A549 treated with ZK216348 at 1 μM for 4 hours (cell line): ENCODE measurements at places on chromosomes 16 and 17. TPM values are rescaled to one million over a fixed set of nuclear protein-coding genes. Genes with fewer than 3 reads are reported as not detected.

Gene SGCA
- total RNA-seq: 0.95 to 1.6 TPM (median 1.2 TPM) in 5 replicates

Gene MRC2
- total RNA-seq: 25.8 to 66.0 TPM (median 53.9 TPM) in 5 replicates

Gene SLC2A4
- total RNA-seq: 0.20 to 0.42 TPM (median 0.27 TPM) in 5 replicates

Gene KRTAP3-1
- total RNA-seq: not detected in 5 replicates

Gene KRT33A
- total RNA-seq: not detected in 5 replicates

Gene KRTAP4-4
- total RNA-seq: not detected in 5 replicates

Gene CCDC200
- total RNA-seq: not detected in 5 replicates

Gene ZNF385C
- total RNA-seq: 0.19 to 0.44 TPM (median 0.22 TPM) in 4 of 5 replicates, not detected in the other

Gene CES3
- total RNA-seq: 1.7 to 4.1 TPM (median 2.0 TPM) in 5 replicates

Gene NHLRC4
- 0.14 to 0.32 TPM (median 0.19 TPM) in 5 replicates for total RNA-seq

Gene PRAC1
- not detected in 5 replicates for total RNA-seq

Gene C1QL1
- 13.1 to 36.0 TPM (median 31.1 TPM) in 5 replicates for total RNA-seq

Gene BIRC5
- total RNA-seq: 93.1 to 109 TPM (median 98.8 TPM) in 5 replicates

Gene MILR1
- 1.2 to 2.8 TPM (median 1.6 TPM) in 5 replicates for total RNA-seq

Gene TNS4
- total RNA-seq: 170 to 273 TPM (median 226 TPM) in 5 replicates

Gene ZMYND15
- total RNA-seq: 0.41 to 0.65 TPM (median 0.52 TPM) in 5 replicates

Gene EMC6
- total RNA-seq: 114 to 166 TPM (median 151 TPM) in 5 replicates

Gene UMOD
- not detected in 5 replicates for total RNA-seq

Gene SYNGR2
- total RNA-seq: 103 to 201 TPM (median 187 TPM) in 5 replicates

Gene OR1F1
- 0.32 to 0.76 TPM (median 0.41 TPM) in 5 replicates for total RNA-seq

Gene EME1
- total RNA-seq: 14.1 to 17.0 TPM (median 15.3 TPM) in 5 replicates
